ENCODE measurements at places on chromosomes 2 and 18.

- DNase-seq: no peak
These were observed 125.9 kb downstream of the LTBP1 start for GRCh38 chr2:33072614-33073013.

DNA sequence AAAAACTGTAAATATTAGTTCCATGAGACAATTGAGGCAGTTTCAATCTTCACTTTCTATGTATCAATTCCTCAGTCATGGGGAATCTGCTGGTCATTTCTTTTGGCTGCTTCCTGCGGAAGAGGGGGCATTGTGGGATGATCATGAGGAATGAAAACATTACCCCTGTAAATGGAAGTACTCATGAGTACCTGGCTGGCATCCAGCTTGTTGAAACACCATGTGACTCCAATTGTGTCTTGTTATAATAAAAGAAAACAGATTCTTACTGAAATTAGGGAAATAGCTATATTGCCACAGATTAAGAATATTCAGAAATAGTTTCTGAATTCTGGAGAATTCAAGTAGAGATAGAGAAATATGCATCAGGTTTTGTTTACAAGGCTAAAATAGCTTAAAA, 41.6 kb upstream of the GPR39 start:
- DNase-seq: no peak

GRCh38 chr2:137826373-137827372, 137.6 kb upstream of the HNMT start:
- DNase-seq: no peak

GRCh38 chr2:106565599-106565998, 78.4 kb downstream of the CD8B2 start:
- DNase-seq: no peak

GRCh38 chr2:130828461-130828860, 8.3 kb upstream of the ARHGEF4 start:
- no peak for DNase-seq
